ENCODE measurements at places on chromosomes 2 and 18.

- no peak for DNase-seq
Measured at GRCh38 chr18:36934884-36935283, 106.0 kb downstream of the KIAA1328 start.

GRCh38 chr18:25144820-25145219 lies 207.1 kb downstream of the ZNF521 start:
- DNase-seq = no peak

GRCh38 chr18:13386891-13387801 lies 168.6 kb downstream of the LDLRAD4 start:
- no peak for DNase-seq

GRCh38 chr2:1659951-1660565 lies 84.3 kb downstream of the PXDN start:
- no peak for DNase-seq

DNA sequence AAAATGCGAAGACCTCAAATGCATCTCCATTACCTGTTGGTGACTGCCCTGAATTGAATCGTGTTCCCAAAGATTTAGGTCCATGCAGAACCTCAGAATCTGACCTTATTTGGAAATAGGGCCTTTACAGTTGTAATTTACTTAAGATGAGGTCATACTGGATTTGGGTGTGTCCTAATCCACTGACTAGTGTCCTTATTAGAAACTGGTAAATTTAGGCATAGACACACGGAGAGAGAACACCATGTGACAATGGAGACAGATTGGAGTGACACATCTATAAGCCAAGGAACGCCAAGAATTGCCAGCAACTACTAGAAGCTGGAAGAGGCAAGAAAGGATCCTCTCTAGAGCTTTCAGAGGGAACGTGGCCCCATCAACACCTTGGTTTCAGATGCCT lies 203.1 kb downstream of the SMAD2 start:
- DNase-seq = no peak

DNA sequence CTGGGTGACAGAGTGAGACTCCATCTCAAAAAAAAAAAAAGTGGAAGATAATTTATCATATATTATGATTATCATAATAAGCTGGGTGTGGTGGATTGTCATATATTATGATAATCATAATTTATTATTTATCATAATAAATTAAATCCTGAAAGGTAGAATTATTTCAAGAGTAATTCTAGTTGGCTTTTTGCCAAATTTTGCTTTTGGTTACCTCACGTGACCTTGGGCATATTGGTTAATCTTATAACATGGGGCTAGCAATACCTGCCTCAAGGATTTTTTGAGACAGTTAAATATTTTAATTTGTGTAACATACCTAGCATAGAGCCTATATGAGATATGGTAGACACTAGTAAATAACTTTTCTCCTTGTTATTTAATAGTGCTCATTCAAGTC lies 111.3 kb upstream of the TTC27 start:
- no peak for DNase-seq

- no peak for DNase-seq
Measured at GRCh38 chr2:68420254-68420910, 46.7 kb downstream of the FBXO48 start.
